Stromal cell of bone marrow (primary cell): ENCODE measurements at places on chromosomes 4 and X.

GRCh38 chr4:168461821-168462220 is 18.5 kb downstream of the DDX60L start:
- no peak for DNase-seq

GRCh38 chr4:3482707-3483106 is 19.6 kb downstream of the DOK7 start:
- DNase-seq = no peak

- DNase-seq = no peak
Observed at GRCh38 chr4:146041139-146042004, 102.7 kb upstream of the ZNF827 start.

- peak; percentile 25 for DNase-seq
Observed at GRCh38 chrX:78923198-78924015, 21.8 kb upstream of the P2RY10 start.

DNA sequence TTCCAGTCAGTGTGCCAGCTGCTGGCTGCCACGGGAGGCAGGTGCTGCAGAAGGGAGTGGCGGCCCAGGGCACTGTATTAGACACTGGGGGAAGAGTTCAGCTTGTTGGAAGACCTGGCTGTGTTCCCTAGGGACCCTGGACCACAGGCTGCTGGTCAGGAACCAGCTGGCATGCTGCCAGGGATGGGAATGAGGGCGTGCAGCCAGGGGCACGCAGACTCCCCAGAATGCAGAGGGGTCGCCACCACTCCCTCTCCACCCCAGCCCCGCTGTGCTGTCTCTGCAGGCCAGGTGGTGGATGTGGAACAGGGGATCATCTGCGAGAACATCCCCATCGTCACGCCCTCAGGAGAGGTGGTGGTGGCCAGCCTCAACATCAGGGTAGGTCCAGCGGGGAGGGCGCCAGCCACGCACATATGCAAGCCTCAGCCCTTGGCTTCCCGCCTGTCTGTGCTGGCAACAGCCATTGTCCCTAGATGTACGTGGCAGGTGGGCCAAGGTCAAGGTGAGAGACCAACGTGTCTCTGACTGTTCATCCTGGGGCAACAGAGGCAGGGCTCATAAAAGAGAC is 12.3 kb downstream of the ABCD1 start:
- DNase-seq = no peak

DNA sequence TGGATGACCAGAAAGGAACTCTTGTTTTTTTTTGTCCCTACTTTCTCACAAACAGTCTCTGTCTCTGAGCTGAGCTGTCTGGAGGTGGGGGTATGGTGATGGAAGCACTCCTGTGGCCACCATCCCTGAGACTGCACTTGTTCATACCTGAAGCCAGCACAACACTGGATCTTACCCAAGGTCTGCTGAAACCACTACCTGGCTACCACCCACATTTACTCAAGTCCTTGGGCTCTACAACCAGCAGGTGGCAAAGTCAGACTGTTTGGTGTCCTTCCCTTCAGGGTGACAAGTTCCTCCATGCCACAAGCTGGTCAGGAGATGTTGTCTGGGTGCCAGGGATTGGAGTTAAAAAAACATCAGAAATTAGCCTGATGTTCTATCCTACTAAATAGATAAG is 89.7 kb downstream of the NEXMIF start:
- no peak for DNase-seq

GRCh38 chrX:66110112-66110511 is 53.9 kb upstream of the HEPH start:
- peak; percentile 3 for DNase-seq

GRCh38 chr4:139552517-139553307 is 3.3 kb downstream of the SETD7 start:
- DNase-seq = no peak

DNA sequence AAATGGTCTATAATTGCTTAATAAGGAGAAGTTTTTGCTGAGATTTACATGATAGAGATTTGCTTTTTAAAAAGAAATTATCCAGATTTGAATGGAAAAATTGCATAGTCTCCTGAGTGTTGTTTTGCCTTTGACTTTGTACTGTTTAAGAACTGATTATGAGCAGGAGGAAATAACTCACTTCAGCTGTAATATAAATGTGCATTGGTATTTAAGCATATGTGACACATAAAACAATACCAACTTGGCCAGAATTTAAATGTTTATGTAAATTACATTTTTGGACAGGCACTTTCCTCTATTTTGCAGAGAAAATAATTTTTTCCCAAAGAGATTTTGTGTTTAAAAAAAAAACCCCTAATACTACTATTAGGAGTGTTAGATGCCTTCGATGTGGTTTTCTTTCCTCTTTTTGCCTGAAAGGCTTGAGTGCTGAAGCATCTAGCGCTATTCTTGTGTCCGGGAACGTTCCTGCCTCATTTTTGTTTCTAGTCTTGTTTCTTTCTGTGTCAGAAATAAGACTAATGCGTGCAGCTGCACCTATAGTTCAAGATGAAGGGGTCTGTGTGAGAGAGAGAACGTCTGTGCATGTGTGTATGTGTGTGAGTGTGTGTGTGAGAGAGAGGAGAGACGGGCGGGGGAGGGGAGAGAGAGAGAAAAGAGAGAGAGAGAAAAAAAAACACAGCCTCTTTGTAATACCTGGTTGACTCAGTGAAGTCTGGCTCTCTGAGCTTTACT is 60.8 kb downstream of the TBL1X start:
- DNase-seq = no peak

DNA sequence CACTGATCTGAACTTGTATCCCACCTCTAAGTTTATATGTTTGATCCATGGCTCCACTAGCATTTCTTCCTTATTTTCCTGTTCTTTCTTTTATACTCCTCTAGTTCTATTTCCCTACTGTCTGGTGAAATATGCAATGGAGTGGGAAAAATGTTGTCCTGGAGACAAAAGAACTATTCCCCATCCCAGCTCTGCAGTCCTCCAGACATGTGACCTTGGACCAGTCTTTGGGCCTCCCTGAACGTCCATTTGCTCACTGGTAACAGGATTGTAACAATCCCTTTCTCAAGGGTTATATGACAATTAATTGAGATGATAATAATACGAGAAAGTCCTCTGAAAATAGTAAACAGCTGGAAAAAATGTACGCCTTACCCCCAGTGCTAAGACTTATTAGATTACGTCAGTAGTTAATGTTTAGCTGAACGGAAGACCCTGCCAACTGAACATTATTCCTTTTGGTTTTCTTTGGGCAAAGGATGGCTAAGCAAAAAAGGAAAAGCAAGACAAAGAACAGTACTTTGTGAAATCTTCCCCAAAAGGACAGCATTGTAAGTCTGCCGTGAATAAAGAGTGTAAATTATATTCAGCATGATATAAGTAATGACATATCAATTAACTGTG is 302.3 kb upstream of the PPARGC1A start:
- DNase-seq = no peak

GRCh38 chr4:149988087-149988410 is 90.2 kb upstream of the DCLK2 start:
- DNase-seq = no peak
